ENCODE measurements at places on chromosomes 5 and 9.

GRCh38 chr5:42021923-42022322, 96.8 kb downstream of the FBXO4 start:
- DNase-seq, result no peak

DNA sequence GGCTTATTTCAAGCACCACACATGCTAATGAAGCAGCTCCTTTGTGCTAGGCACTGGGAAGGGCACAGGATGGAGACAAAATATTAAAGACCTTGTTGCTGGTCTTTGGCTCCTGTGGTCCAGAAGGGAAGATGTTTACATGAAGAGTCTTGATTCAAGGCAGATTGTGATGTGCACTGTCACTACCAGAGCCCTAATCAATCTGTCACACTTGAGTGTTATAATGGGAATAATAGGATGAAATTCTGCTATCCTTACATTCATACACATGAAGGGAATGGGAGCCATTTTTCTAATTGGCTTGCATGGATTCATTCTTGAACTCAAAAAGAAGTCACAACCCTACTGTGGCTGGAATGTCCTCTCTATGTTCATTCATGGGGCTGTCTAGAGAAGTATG, 203.0 kb downstream of the SEC61B start:
- no peak for DNase-seq

DNA sequence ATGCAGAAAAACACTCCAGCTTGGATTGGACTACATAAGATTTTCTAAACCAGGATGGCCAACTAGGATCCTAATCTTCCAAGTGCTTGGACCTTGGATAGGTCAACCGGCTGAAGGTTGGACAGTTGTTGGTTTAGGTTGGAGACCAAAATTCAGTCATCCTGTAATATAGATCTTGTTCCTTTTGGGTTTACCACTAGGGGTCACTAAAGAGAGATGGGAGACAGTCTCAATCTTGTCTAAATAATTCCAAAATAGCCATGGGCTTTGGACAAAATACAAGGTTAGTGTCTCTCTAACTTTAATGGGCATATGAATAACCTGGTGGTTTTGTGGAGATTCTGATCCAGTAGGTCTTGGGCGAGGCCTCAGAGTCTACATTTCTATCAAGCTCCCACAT, 148.7 kb upstream of the ERCC6L2 start:
- DNase-seq, result no peak

DNA sequence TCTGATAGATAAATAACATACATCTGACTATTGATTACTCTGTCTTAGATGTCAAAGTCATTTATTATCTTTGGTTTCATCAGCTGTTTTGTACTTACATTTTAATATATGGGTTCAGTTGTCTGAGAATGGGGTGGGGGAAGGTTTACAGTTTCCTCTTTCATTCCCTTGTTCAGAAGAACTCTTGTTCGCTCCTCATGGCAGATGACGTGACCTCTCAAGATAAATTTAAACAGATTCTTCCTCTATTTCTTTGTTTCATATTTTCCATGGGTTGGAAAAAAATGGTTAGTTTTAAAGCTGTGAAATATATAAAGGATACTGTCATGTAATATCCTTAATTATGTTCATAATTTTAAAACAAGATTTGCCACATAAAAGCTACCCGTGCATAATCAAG, 61.4 kb downstream of the TSSK1B start:
- no peak for DNase-seq

GRCh38 chr5:79512471-79513307, 1.2 kb downstream of the HOMER1 start:
- no peak for DNase-seq

DNA sequence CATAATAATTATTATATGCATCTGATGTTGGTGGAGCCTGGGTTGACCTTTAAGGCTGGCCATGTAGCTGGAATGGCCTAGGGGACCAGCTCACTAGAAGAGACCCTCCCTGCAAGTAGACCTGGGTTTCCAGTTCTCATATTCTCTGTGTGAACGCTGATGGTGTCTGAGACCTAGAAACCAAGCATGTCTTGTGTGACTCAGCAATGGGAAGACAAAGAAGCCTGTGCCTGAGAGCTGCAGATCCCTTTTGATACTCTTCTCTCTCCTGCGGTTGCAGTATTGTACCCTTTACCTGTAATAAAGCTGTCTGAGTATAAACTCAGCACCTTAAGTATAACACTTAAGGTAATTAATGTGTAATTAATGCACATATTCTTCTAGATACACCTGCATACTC, 22.2 kb downstream of the C9orf152 start:
- no peak for DNase-seq

- DNase-seq, result no peak
Observed at GRCh38 chr9:96567203-96567700, 52.4 kb downstream of the CDC14B start.

GRCh38 chr5:168654211-168654721, 75.1 kb upstream of the PANK3 start:
- DNase-seq, result no peak

GRCh38 chr5:14627270-14627669, 37.2 kb upstream of the OTULIN start:
- DNase-seq, result no peak

- DNase-seq, result no peak
Observed at GRCh38 chr9:33124046-33124445, 43.1 kb downstream of the B4GALT1 start.

GRCh38 chr5:172559004-172559932, 81.8 kb upstream of the NEURL1B start:
- DNase-seq, result no peak

Measured in activated T-helper 1 cell treated with anti-CD3 and anti-CD28 coated beads, Interleukin-2, amount 50 U/mL, for 16 hours (primary cell).